ENCODE measurements at places on chromosomes 5 and 9.

GRCh38 chr9:18606846-18607245, 132.9 kb downstream of the ADAMTSL1 start:
- DNase-seq: no peak

DNA sequence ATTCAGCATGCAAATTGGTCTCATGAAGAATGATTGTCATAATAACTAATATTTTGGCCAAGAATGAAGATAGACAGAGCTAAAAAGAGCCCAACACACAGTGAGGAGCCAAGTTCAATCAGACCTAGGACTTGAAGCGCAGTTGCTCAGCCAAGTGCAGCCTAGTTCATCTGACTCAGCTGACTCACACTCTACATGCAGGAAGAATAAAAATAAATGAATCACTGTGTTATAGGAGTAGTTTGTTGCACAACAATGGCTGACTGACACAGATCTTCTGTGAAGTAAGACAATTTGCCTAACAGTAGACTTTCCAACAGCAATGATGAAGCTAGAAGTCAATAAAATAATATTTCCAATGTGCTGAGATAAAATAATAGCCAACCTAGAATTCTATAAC, 261.5 kb downstream of the CEMIP2 start:
- DNase-seq: no peak

- DNase-seq: no peak
These were observed 249.1 kb downstream of the GADD45G start for GRCh38 chr9:89853931-89854330.

DNA sequence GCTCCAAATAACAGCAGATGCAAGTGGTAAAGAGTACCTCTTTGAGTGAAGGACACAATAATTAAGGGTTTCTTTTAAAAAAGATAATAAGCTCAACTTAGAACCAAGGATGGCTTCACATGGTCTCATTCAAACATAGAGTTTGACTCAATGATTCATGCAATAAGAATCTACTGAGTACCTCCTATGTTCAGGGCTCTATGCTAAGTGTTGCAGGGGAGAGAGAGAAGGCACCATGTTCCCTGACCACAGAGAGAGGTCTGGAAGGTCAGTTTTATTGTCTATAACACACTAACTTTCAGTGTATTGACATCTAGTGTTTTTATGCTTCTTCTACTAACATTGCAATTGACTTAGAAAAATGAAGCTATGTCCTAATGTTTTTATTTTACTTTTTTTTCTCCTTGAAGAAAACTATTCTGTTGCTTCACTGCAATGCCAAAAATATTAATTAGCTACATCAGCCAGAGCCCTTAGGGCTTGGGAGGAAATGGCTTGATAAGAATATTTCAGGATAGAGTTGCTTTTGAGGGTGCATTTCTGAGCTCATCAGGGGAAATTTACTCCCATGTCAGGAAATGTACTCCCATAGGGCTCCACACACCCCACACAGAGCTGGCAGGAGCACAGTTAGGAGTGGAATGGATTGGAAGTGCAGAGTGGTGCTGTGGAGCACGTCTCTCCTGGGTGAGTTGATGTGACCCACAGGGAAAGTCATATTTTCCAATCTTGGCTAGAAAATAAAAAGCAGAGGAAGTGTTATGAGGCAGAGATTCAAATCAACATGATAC, 106.6 kb downstream of the PDE8B start:
- no peak for DNase-seq

DNA sequence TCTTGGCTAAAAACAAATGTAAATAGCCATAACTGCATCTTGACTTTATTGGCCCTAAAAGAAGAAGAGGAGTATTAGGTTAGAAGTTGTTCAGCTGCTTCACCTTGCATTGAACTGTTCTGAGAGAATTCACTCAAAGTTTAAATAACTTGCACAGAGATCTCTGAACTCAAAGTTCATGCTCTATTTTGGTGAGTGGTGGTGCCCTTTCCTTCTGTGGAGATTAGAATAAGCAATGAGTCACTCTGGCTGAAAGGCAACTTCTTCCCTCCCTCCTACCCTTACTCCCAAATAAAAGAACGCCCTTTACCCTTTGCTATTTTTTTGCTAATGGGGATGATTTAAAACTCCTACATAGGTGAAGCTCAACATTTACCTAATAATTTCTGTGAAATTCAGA, 48.9 kb downstream of the ERMP1 start:
- no peak for DNase-seq

- DNase-seq: no peak
These were observed 72.3 kb downstream of the ANGPTL2 start for GRCh38 chr9:127050152-127050551.

GRCh38 chr5:1374679-1375055, 29.8 kb upstream of the CLPTM1L start:
- no peak for DNase-seq

GRCh38 chr9:134899818-134900217, 17.9 kb downstream of the FCN1 start:
- no peak for DNase-seq

- no peak for DNase-seq
These were observed 322.1 kb downstream of the MED10 start for GRCh38 chr5:6056280-6056679.

GRCh38 chr5:95053253-95053652, 231.6 kb downstream of the MCTP1 start:
- DNase-seq: no peak

DNA sequence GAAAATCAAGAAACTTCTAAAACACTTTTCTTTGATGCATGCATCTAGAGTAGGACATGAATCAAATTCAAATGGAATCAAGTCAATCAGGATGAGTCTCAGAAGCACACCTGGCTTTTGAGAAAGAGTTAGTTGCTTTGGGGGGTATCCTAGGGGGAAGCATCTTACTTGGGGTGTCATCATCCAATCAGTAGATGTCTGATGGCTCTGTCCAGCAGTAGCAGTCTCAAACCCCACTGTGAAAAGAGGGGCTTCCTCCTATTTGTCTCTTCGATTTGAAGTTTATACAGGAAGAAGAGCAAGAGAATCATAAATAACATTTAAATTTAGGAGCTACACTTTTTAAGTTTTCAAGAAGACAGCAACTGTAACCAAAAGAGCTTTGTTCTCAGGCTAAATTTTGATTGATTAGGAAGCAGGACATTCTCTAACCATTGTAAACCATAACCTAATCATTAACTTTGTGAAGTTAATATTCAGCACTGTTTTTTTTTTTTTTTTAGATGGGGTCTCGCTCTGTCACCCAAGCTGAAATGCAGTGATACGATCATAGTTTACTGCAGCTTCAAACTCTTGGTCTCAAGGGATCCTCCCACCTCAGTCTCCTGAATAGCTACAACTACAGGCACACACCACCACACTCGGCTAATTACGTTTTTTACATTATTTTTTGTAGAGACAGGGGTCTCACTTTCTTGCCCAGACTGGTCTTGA, 614.7 kb downstream of the CSNK1G3 start:
- DNase-seq: no peak

DNA sequence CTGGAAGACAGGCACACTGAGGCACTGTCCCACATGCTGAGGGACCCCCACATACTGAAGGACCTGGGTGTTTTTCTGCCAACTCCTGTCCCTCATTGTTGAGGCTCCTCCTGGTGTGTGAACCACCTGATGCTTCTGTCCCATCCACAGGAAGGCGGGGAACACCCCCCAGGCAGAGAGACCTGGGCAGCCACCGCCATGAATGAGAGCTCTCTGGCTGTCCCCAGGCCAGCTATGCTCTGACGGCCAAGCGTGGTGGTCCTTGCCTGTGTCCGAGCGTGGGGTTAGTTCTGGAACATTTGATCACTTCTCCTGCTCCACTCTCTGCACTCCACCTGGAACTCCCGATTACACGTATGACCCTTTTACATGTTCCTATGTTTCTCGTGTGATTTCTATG, 11.9 kb upstream of the LRRC14B start:
- DNase-seq: no peak

DNA sequence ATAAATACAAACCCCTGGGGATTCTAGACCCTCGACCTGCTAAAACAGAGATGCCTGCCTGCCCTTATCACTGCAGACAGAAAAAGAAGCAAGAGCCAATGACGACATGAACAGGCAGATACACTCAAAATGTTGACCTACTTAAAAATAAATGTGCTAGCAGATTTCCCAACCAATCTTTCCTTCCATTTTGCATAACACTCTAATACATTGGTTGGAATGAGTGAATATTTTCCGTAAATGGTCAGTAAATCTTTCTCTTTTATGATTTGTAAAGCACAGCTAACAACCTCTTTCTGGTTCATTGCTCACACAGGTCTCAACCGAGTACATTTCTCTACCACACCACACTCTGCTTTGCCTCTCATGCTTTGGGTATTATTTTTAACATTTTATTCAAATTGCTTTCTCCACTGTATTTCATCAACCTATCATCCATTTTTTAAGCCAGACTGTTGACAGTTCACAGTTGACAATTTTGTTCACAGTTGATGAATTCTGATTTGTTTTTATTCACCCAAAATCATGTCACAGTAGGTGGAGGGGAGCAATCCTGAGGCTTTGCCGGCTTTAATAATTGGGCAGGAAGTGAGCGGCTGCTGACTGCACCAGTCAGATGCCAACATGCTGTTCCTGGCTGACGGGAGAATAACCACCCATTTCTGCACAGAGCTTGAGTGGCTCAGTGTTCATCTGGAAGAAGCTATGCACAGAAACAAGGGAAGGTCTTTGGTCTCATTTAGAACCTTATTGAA, 426.6 kb downstream of the SPOCK1 start:
- no peak for DNase-seq

- no peak for DNase-seq
These were observed 1.3 kb downstream of the SEMA5A start for GRCh38 chr5:9544502-9545135.

- no peak for DNase-seq
These were observed 34.1 kb downstream of the C5orf15 start for GRCh38 chr5:133934311-133934710.

DNA sequence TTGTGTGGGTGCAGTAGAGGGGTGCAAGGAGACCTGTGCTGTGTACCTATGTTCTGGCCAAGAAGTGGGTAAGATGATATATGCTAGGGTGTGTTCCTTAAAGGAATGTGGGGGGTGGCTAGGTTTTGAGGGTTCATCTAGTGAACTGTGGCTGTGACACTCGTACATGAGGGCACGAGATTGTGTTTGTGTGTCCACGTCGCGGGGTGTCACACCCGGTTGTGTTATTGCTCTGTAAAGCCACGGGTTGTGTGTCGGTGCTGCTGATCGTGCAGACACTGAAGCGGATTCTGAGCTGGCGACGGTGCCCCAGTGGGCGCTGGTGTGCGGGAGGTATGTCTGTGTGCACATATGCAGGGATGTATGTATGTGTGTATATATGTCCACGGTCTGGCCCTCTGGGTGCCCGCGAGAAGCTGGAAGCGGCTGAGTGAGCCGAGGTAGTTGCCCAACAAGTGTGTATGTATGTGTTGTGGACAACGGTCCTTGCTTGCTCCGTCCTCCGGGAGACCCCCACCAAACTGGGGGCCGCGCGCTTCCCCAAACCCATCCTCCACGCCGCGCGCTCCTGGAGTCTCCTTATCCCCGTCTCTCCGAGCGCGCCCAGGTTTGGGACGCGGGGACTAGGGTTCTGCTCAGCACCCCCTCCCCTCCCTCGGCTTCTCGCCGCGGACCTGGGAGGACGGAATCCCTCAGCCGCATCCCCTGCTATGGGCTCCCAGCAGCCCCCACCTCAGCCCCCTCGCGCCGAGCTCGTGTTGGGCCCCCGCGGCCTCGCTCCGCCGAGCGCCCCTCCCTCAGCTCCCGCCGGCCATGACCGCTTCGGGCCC, 639 bp downstream of the PCDH1 start:
- no peak for DNase-seq

- DNase-seq: no peak
These were observed 43.5 kb upstream of the UBAC1 start for GRCh38 chr9:136004712-136005111.

DNA sequence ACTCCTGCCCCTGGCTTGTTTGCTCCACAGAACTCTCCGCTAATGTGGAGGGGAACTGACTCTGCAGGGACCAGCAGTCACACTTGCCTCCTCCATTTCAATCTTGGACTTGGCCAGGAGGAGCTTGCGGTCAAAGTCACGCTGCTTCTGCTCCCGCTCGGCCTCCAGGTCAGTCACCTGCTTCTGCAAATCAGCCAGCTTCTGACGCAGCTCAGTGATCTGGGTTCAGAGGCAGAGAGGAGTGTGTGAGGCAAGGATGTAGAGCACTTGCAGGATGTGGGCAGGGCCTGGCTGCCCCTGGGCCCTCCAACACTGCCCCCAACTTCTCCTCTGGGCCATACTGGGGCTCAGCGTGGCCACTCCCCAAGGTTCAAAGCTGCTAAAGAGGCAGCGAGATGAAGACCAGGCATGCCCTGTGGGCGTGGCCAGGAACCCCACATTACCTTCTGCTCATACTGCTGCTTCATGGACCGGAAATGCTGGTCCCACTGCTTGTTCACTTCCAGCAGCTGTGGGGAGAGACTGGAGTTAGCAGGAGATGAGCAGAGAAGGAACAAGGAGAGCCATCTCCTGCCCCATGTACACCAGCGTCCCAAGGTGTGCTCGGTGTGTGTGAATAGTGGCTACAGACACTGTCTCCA, 22.2 kb downstream of the GPX3 start:
- DNase-seq: no peak

- no peak for DNase-seq
These were observed 497.7 kb upstream of the WWC1 start for GRCh38 chr5:167793700-167794099.

DNA sequence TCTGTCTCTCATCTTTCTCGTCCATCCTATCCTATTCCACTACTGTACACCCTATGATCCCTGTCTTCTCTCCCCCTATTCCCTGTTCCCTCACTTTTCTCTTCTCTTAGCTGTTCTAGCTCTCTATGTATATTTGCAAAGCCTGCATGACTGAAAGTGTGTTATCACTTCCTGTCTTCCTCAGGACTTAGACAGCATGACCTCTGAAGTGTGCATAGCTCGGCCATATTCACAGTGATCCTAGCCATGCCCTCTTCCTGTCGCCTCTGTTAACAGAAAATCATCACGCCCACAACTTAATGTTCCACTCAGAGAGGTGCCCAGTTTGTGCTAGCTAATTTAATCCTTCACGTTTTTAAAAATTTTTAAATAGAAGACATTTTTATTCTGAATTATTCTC, 35.8 kb upstream of the CDH6 start:
- DNase-seq: no peak

DNA sequence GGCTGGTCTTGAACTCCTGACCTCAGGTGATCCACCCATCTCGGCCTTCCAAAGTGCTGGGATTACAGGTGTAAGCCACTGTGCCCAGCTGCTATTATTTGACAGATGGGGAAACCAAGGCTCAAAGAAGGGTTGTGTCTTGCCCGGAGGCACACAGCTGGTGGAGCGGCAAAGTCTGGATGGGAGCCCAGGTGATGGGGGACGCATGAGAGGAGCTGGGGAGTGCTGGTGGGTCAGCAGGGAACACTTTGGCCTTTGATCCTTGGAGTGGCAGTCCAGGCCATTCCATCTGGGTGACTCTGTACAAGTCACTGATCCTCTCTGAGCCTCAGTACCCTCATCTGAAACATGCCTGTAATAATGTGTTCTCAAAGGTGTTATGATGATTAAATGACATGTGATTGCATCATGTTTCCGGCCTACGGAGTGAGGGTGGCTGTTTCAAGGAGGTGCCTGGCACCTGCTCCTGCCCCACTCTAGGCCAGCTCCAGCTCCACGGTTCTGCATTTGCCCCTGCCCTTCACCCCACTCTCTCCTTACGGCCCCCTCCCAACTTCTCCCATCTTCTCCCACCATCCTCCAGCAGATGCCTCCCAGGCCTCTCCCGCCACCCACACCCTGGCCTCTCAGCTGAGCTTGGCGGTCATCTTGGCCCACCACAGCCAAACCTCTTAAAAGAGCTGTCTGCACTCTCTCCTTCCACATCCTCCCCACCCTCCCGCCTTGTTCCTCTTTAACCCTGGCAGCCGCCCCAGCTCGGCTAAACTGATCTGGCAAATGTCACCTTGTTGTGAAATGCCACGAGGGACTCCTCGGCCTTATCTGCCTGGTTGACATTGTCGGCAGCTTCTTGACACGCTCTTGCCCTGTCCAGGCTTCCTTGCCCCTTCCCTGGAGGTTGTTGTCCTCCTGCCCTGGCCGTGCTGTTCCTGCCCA, 5.5 kb upstream of the DBN1 start:
- no peak for DNase-seq
